ENCODE measurements at places on chromosomes 11 and 22. TPM values are rescaled to one million over a fixed set of nuclear protein-coding genes. Genes with fewer than 3 reads are reported as not detected.

The CARD18 gene
- not detected for polyA plus RNA-seq

The PATE2 gene
- not detected for polyA plus RNA-seq

The KIF18A gene
- polyA plus RNA-seq: 1.1 TPM

The TSPAN18 gene
- polyA plus RNA-seq: 0.93 TPM

- peak overlapping the region; percentile 89 for H3K4me3 ChIP-seq
- peaks cover 27% of the 10 kb centered on the region for H3K27me3 ChIP-seq
- peaks cover 25% of the 10 kb centered on the region for H3K36me3 ChIP-seq
Observed at GRCh38 chr22:28801845-28802594, 1.7 kb upstream of the XBP1 start.

GRCh38 chr11:101931692-101932091, 15.4 kb upstream of the ANGPTL5 start:
- no peak overlapping the region for H3K27ac ChIP-seq
- peaks cover 5% of the 10 kb centered on the region for H3K36me3 ChIP-seq
- H3K4me3 ChIP-seq: no peak overlapping the region
- DNase-seq: no peak
- H3K27me3 ChIP-seq: peaks cover 2% of the 10 kb centered on the region

GRCh38 chr11:33534575-33534974, 166.1 kb downstream of the C11orf91 start:
- H3K27me3 ChIP-seq: peaks cover 7% of the 10 kb centered on the region
- no peaks in the 10 kb centered on the region for H3K4me1 ChIP-seq
- H3K27ac ChIP-seq: no peak overlapping the region

GRCh38 chr22:42945736-42946135, 69.2 kb downstream of the PACSIN2 start:
- H3K4me3 ChIP-seq: peak overlapping the region; percentile 20
- peaks cover 4% of the 10 kb centered on the region for H3K27me3 ChIP-seq
- H3K36me3 ChIP-seq: no peaks in the 10 kb centered on the region
- H3K27ac ChIP-seq: peak overlapping the region; percentile 50
- DNase-seq: no peak

GRCh38 chr11:130070109-130070845, 583 bp downstream of the APLP2 start:
- H3K27me3 ChIP-seq: peaks cover 19% of the 10 kb centered on the region
- DNase-seq: peak; percentile 50
- no peaks in the 10 kb centered on the region for H3K36me3 ChIP-seq
- peak overlapping the region; percentile 84 for H3K27ac ChIP-seq
- peak overlapping the region; percentile 95 for H3K4me3 ChIP-seq
- peaks cover 30% of the 10 kb centered on the region for H3K4me1 ChIP-seq

DNA sequence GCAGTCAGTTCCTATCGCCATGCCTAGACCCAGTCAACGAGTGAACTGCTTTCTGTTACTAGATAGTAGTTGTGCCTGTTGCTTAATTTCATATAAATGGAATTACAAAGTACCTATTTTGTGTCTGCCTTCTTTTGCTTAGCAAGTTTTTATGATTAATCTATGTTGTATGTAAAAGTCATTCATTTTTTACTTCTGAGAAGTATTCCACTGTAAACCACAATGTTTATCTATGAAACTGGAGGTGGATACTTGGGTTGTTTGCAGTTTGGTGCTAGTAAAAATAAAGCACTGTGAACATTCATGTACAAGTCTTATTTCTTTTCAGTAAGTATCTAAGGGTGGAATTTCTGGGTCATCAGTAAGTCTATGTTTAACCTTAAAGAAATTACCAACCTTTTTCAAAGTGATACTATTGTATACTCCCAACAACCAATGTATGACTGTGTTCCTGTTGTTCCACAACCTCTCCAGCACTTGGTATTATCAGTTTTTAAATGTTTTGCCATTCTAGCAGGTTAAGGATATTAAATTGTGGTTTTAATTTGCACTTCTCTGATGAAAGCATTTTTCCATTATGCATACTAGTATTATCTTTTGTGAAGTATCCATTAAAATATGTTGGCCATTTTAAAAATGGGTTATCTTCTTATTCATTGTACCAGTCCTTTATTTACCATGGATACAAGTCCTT, 68.2 kb downstream of the DNAJC24 start:
- DNase-seq: no peak
- no peak overlapping the region for H3K27ac ChIP-seq
- no peaks in the 10 kb centered on the region for H3K27me3 ChIP-seq
- H3K4me1 ChIP-seq: peaks cover 7% of the 10 kb centered on the region
- H3K4me3 ChIP-seq: no peak overlapping the region

- no peak overlapping the region for H3K27ac ChIP-seq
- no peaks in the 10 kb centered on the region for H3K36me3 ChIP-seq
- DNase-seq: no peak
Observed at GRCh38 chr11:8282631-8283030, 19.0 kb upstream of the LMO1 start.

- H3K27me3 ChIP-seq: no peaks in the 10 kb centered on the region
- H3K27ac ChIP-seq: no peak overlapping the region
- no peak overlapping the region for H3K4me3 ChIP-seq
Observed at GRCh38 chr11:92720385-92720784, 249.1 kb upstream of the MTNR1B start.

DNA sequence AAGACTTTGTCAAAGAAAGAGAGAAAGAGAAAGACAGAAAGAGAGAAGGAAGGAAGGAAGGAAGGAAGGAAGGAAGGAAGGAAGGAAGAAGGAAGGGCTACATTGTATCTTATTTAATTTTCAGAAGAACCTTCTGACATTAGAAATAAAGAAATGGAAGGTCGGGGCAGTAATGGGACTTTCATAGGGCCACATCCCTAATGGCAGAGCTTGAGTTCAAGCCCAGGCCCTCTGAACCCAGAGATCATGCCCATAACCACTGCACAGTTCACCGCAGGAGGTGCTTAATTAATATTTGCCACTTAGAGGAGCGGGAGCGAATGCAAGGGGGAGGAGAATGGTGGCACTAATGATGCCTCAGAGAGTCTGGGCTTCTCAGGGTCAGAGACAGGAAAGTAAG, 233.3 kb downstream of the MN1 start:
- no peak overlapping the region for H3K4me3 ChIP-seq
- no peaks in the 10 kb centered on the region for H3K4me1 ChIP-seq
- peaks cover 11% of the 10 kb centered on the region for H3K27me3 ChIP-seq
- no peaks in the 10 kb centered on the region for H3K36me3 ChIP-seq
- no peak overlapping the region for H3K27ac ChIP-seq

Measured in immature natural killer cell (primary cell).